ENCODE measurements at places on chromosomes 6 and 20. TPM values are rescaled to one million over a fixed set of nuclear protein-coding genes. Genes with fewer than 3 reads are reported as not detected.

C6orf58 gene
- total RNA-seq: not detected

MYH7B gene
- 1.0 TPM for total RNA-seq

SMLR1 gene
- 28.8 TPM for total RNA-seq

ADAM33 gene
- total RNA-seq: 0.47 TPM

DNA sequence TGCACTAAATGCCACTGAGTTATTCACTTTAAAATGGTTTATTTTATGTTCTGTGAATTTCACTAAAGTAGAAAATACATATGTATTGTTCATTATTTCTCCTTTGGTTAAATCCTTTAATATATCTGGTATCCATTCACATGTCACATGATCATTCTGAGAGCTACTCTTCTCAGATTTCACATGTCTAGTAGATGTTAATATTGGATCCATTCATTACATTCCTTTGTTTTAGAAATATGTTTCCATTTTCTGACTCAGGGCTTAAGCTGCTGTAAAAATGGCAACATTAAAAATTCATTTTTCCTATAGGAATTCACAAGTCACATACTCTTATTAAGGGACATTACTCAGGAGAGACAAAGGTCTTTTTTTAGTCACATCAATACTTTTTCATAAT is 205.4 kb downstream of the ZFAND3 start:
- peaks cover 13% of the 10 kb centered on the region for H3K4me1 ChIP-seq
- H3K27ac ChIP-seq: no peak overlapping the region
- H3K4me3 ChIP-seq: no peak overlapping the region
- no peaks in the 10 kb centered on the region for H3K36me3 ChIP-seq
- H3K27me3 ChIP-seq: no peaks in the 10 kb centered on the region
- no peak for DNase-seq
